ENCODE measurements at places on chromosomes 4 and X. TPM values are rescaled to one million over a fixed set of nuclear protein-coding genes. Genes with fewer than 3 reads are reported as not detected.

DNA sequence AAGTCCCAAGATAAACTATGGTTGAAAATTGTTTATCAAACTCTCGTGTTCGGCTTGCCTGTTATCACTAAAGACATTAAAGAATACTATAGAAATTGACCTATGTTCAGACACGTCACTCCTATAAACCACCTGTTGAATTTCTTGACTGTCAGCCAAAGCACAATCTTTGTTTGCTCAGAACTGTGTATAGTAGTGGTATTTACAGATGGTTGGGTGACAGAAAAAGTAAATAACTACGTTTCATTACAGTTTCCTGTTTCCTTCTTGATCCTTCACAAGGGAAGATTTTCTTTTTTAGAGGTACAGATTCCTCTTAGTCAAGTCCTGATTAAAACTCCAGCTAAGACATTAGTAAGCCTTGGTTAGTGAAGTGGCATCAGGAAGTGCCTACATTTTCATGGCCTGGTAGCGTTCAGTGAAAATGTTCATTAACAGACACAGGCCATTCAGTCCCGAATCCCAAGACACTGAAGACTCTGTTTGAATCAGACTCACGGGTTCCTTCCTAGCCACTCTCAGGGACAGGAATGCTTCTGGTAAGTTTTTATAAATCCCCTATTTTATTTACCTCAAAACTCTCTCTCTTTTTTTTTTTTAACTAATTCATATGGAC is at the start of gene SMIM31:
Gene SMIM31, plus strand, starts transcription at position 259 of the 616 bp plus-strand sequence. CDS start 16,313 bp downstream, outside the sequence.
- peak; percentile 5 for DNase-seq

- no peak for DNase-seq
These were observed 43.6 kb upstream of the TBC1D9 start for GRCh38 chr4:140799686-140800225.

DNA sequence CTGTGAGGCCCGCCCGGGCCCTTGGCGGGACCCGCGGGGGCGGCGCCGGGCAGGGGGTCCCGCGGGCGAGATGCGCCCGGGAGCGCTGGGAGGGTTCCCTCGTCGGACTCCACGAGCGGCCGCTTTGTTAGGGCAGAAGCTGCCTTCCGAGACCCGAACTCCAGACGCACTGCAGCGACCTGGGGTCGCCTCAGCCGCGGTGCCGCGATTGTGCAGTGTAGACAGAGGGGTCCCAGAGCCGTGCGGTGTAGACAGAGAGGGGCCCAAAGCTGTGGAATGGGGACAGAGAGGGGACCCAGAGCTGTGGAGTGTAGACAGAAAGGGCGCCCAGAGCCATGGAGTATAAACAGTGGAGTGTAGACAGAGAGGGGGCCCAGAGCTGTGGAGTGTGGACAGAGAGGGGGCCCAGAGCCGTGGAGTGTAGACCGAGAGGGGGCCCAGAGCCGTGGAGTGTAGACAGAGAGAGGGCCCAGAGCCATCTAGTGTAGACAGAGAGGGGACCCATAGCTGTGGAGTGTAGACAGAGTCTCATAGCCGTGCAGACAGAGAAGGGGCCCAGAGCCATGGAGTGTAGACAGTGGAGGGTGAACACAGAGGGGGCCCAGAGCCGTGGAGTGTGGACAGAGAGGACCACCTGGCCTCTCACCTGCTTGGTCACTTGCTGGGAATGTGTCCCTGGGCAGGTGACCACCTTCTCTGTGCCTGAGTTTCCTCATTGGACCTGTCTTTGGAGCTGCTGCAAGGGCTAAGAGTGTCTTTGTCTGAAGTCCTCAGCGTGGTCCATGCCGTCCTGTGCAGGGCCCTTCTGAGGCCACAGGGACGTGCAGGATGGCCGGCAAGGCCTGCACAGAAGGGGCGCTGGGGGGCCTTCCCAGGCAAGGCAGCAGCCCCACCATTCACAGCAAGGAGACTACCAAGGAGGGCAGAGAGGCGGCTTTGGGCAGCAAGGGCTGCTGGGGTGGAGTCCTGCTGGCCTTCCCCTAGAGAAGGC is 875 bp downstream of the RGS12 start:
- DNase-seq: no peak

DNA sequence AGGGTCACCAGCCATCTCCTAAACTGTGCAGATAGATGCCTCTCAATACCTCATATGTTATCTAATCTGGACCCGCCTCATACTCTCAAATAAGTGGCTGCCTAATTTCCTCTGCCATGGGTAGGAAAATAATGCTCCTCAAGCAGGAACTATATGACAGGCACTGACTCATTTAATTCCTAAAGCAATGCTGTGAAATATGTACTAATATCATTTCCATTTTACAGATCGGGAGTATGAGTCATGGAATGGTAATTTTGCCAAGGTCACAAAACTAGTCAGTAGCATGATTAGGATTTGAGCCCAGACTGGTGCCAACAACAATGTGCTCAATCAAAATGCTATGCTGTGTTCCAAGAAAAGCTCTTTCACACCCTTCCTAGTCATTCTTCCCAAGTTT is 3.0 kb upstream of the NXT2 start:
- DNase-seq: no peak

Gene XAGE5
- not detected for total RNA-seq

Gene TMEM156
- total RNA-seq: not detected

Gene SEPTIN6
- total RNA-seq: 31.5 TPM

Gene KLHL8
- total RNA-seq: 12.3 TPM

DNA sequence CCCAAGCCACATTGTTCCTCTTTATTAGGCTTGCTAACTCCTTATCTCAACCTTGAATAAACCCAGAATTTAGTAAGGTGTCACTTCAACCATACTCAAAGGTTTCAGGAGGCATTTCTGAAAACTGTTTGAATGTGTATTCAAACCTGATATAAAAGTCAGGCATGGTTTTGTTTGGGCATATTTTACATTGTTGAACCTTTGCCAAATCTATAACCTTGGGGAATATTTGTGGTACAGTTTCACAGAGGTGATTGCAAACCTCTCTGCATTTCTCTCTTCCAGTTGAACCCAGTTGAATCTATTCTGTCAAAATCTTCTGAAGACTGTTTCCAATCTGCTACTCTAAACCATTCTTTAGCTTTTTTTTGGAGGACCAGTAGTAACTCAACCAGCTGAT is 409.0 kb downstream of the TECRL start:
- no peak for DNase-seq

DNA sequence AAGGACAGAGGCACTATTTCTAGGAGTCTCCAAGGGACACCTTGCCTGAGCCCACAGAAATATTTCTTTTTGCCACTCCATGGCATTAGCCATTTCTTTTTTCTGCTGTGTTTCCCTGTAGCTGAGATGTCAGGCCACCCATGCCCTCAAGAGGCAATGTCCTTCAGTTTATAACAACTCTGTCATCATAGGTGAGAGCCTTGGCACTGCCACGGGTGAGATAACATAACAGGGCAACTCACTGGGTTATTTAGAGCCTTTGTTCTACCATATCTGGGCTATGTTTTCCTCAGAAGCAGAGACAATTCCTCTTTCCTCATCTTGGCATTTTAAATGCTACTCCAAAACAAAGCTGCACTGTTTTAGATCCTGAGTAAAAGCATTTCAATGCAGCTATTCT is 99.9 kb upstream of the MAOA start:
- no peak for DNase-seq

Gene ATP8A1
- total RNA-seq: 4.0 TPM

Gene CWH43
- 13.7 TPM for total RNA-seq

- no peak for DNase-seq
These were observed 902 bp downstream of the KLHL4 start for GRCh38 chrX:87518504-87518903.

Gene FAM184B
- not detected for total RNA-seq

Gene CENPI
- 1.2 TPM for total RNA-seq

GRCh38 chrX:73289039-73289438 is 74.4 kb upstream of the NAP1L2 start:
- DNase-seq: no peak

Gene NSD2
- total RNA-seq: 67.7 TPM

Measured in renal cortical epithelial cell (primary cell).